Fibroblast of skin of right biceps (primary cell): ENCODE measurements at places on chromosomes 5 and 9.
A peak's percentile ranks its signal among the peaks of the same experiment; 100 is the strongest.

DNA sequence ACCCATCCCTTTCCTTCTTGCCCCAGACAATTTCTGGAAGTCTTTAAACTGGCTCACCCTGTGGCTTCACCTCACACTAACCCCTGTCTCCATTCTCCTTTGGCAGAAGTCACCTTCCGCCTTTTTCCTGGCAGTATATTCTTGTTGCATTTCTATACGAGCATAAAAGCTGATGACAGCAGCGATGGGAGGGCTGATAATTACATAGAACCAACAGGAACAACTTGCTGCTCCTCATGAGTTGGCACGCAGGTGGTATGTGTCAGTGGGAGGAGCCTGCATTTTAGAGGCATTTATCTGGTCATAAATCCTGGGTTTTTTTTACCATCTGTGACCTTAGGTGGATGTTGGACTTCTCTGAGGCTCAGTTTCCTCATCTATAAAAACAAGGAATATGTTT, 61.4 kb upstream of the CKMT2 start:
- DNase-seq = no peak

DNA sequence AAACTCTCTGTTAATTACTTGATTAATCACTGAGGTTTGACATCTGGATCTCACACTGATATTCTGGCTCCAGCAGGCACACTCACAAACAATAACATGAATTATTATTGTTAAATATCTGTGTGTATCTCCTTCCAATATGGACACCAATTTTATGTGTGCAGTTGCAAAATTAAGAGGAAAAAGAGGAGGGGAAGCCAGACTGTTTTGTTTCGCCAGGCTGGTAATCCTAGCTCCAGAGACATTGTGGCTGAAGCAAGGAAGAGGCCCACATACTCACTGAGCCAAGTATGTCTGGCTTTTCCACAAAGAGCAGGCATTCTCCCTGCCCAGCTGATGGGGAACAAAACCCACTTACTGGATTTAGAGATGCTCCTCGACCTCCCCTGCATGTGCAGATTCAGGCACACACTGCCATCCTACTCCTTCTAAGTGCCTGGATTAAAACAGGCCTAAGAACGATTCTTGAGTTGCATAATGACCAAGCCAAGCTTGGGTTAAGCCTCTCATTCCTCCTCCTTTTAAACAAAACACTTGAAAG, 181.9 kb downstream of the ESM1 start:
- DNase-seq = peak; percentile 41

- DNase-seq = peak; percentile 29
Measured at GRCh38 chr5:125659316-125660023, 763.7 kb upstream of the GRAMD2B start.

GRCh38 chr9:128026773-128027541, 40.2 kb downstream of the NAIF1 start:
- peak; percentile 10 for DNase-seq

GRCh38 chr5:149526845-149527590, 24.2 kb downstream of the CSNK1A1 start:
- DNase-seq = no peak

GRCh38 chr9:132780230-132781007, 97.7 kb downstream of the AK8 start:
- DNase-seq = no peak

DNA sequence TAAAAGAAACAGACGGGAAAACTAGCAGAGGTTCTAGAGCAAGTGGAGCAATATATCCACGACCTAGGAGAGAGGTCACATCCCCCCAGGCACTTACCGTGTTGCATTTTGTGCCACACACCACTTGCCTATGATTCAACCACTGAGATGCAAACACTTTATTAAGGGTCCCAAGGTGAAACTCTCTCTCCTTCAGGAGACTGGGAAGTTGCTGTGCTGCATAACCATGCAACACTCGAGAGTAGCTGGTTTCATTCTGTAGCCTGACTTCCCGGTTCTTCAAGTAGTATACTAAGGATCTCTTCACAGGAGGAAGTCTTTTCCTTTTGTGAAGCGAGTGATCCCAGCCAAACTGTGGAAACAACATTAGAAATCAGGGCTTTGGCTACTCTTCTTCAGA, 1.6 kb downstream of the DCAF12 start:
- no peak for DNase-seq

DNA sequence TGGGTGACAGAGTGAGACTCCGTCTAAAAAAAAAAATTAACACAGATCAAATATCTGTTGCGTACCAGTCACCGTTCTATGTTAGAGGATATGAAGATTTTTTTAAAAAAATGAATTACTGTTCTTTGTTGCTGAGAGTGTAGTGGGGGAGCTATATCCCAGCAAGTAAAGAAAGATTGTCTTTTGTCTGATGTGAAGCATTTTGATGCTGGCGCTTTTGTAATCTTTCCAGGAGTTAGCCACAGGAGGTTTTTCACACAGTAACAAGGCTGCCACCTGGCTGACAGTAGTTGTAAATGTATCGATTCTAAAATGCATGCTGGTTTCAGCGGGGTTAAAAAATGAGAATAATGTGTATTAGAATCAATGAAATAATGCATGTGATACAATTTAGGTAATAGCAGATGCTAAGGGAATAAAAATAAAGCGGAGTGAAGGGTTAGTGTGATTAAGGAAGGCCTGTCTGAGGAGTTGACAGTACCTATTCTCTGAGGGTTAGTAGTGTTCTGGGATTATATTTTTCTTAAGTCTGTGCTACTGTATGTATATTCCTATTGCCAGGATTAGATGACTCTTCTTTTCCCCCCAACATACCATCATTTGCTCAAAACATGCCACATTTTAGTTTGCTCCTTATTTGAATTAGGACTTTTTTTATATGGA, 3.4 kb downstream of the LMNB1 start:
- DNase-seq = peak; percentile 78
